ENCODE measurements at places on chromosomes 16 and 17.

GRCh38 chr16:53882310-53882709 is 178.4 kb downstream of the FTO start:
- DNase-seq = no peak

- DNase-seq = no peak
Measured at GRCh38 chr17:61750656-61751055, 112.7 kb downstream of the BRIP1 start.

- DNase-seq = no peak
Measured at GRCh38 chr17:78719630-78720298, 62.3 kb downstream of the CYTH1 start.

- DNase-seq = no peak
Measured at GRCh38 chr16:76428858-76429257, 151.7 kb downstream of the CNTNAP4 start.

- no peak for DNase-seq
Measured at GRCh38 chr17:14792746-14793145, 472.4 kb downstream of the PMP22 start.

DNA sequence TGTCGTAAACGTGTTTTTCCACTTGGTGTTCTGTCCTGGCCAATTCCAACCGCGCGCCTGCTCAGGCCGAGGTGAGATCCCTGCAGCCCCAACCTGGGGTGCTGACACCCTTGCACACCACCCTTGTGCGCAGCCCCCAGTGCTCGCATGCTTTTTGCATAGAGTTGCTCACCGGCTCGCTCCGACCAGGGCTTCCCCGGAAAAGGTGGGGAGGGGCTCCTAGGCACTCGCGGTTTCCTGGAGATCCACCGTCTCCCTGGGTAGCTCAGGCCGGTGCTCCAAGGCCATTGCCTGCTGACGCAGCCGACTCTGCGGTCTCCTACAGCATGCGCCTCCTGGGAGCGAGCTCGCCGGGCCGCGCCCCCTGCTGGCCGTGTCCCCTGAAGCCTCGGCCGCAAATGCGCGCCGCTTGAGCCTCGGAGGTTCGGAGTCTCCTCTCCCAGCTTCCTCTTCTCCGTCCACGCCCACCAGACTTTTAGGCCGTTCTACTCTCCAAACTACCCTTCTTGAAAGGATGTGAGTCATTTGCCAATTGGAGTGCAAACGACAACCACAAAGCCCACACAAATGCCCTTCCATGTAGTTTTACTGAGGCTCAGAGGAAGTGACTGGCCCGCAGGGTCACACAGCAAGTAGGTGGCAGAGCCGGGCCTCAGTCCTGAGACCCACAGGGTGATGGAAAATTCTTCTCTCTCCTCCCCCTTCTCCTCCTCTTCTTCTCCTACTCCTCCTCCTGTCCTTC is 7.2 kb upstream of the PDP2 start:
- DNase-seq = peak; percentile 92

DNA sequence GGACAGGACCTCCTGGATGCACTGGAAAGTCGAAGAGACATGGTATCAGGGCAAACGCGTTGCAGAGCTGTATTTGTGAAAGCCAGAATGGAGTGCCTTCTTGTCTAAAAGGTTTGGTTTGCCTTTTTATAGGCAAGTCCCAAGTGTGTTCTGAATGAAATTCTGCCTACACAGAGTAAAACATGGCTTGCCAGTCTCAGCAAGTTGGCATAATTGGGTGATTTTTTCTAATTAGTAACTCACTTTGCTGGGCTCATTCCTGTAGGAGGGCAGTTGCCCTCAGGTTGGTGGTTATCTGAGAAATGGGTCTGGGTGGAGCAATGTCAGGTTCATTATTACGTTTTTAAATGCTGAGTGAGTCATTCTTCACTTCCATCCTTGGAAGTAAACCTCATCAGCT is at the start of gene KRT25:
Gene KRT25, minus strand, starts transcription at position 101 of the 400 bp plus-strand sequence. Its CDS starts 60 bp downstream, at position 41.
- DNase-seq = no peak

- no peak for DNase-seq
Measured at GRCh38 chr16:48101069-48101674, 54.6 kb downstream of the ABCC12 start.

GRCh38 chr17:48927978-48928745 is 16.5 kb downstream of the SNF8 start:
- DNase-seq = no peak

GRCh38 chr17:8345951-8346665 is 6.5 kb downstream of the ODF4 start:
- no peak for DNase-seq

DNA sequence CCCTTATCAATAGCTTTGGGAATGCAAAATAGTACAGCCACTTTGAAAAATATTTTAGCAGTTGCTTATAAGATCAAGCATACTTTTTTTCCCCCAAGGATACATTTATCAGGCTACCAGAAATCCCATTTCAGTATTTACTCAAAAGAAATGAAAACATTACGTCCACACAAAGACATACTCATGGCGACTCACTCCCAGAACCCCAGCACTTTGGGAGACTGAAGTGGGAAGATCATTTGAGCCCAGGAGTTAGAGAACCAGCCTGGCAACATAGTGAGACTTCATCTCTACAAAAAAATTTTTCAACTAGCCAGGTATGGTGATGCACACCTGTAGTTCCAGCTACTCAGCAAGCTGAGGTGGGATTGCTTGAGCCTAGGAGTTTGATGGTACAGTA is 5.9 kb downstream of the SKA2 start:
- DNase-seq = no peak

DNA sequence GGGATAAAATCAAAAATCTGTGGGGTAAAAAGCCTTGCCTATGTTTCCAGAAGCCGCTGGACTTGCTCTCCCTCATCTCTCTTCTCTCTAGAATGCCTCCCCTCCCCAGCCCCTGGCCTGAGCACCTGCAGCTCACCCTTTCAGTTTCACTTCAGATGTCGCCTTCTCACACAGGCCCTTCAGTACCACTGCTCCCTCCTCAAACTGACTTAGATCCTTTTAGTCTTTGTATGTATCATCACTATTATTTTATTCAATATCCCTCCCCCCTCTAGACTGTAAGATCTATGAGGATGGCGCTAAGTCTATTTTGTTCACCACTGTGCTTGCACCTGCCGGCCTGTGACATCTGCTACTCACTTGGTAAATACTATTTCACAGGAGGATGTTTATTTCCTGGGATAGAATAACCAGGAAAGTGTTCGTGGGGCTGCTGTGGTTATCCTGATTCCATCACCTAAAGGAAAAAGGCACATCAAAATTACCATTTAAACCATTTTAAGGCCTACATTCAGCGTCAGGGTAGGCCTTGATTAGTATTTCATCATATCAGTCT is 122.3 kb downstream of the MRTFB start:
- peak; percentile 61 for DNase-seq

- no peak for DNase-seq
Measured at GRCh38 chr16:86862595-86863280, 284.4 kb downstream of the FOXL1 start.

DNA sequence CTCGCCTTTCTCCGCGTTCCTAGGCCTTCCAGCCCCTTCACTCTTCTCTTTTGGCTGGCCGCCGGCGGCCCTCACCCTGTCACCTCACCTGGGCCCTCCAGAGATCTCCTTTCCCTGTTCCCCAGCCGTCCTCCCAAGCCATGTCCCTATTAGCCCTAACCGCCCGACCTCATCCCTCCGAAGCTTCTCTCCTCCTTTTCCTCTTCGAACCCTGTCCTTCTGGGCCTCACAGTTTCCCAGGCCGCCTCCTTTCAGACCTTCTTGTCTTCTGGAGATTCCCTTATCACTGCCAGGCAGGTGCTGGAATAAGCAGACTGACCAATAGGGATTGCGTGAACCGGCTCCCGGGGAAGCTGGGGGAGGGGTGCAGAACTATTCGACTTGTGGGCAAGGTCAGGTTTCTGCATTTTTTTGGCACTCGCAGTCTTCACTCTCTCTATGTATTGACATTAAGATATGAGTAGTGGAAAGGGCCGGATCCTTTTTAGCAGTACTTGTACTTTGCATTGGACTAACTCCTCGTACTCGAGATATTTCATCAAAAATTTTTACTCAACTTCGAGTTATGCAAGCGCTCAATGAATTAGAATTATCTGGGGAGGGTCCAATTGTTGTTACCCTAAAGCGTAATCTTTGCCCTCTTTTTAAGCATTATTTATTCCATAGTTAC is 690 bp downstream of the RHOT1 start:
- DNase-seq = peak; percentile 47

GRCh38 chr17:47276868-47277267 is 23.2 kb downstream of the ITGB3 start:
- DNase-seq = no peak

DNA sequence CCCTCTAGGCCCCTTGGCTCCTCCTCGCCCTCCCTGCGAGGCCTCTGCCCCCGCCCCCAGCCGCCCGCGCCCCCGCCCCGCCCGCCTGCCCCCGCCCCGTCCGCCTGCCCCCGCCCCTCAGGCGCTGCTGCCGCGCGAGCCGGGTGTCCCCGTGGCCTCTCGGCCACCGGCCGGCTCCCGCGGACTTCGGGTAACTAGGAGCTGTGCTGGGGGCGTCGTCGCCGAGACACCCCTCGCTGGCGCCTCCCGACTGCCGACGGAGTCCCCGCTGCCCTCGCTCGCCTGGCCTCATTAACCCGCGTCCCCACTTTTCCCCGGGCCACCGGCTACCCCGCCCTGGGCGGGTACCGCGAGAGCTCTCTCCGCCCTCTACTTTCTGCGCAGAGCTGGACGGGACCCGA is at the start of gene TLCD1:
Gene TLCD1, minus strand, starts transcription at position 8 of the 401 bp plus-strand sequence. CDS start 136 bp downstream, outside the sequence.
- peak; percentile 87 for DNase-seq

- DNase-seq = no peak
Measured at GRCh38 chr16:3256146-3256865, at the start of gene MEFV. MEFV (minus strand) TSS chr16:3256633; CDS start chr16:3256587, 46 bp downstream.

DNA sequence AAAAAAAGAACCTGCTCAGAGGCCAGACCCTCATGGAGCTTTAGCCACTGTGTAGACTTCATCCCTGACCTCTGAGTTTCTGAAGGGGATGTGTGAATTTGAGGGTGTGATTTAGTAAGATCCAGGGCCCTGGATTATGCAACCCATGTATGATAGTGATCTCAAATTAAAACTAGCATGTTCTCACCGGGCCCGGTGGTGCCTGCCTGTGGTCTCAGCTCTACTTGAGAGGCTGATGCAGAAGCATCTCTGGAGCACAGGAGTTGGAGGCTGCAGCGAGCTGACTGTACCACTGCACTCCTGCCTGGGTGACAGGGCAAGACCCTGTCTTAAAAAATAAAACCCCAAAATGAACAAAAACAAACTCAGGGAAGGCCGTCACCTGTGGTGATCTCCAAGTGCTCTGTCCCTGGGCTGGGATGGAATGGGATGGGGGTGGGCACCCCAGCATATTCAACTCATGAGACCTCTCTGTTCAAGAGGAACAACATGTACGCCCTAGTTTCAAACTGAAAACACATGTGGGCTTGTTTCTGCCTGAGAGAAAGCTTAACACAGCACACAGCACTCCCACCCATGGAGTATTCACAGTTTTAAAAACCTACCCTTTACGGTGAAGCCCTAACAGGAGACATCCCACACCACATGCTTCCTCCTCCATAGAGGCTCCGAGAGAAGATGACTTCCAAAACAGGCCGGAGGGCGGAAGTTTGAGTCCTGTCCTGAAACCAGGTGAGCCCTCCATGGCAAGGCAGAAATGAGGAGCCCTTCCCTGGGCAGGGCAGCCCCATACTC is 30.1 kb downstream of the GNPTG start:
- DNase-seq = no peak

GRCh38 chr17:79126139-79126538 is 51.5 kb downstream of the ENGASE start:
- no peak for DNase-seq

DNA sequence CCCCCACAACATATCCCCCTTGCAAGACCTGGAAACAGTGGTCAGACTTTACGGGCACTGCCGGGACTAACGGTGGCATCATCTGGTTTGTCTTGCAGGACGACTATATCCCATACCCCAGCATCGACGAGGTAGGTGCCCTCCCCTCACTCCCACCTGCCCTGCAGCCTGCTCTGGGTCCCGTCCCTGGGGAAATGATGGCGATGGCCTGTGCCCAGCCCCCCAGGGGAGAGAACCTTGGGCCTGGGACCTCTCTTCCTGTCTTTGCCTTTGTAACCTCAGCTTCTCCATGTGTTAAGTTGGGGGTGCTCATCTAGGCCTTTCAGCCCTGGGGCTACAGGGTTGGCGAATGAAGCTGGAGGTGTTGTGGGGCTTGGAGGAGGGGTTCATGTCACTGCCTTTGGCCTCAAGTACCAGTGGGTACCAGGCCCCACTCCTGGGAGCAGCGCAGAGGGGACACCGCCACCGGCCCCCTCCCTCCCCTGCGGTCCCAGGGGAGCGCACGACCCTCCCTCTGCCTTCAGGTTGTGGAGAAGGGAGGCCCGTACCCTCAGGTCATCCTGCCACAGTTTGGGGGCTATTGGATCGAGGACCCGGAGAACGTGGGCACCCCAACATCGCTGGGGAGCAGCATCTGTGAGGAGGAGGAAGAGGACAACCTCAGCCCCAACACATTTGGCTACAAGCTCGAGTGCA is 99.9 kb downstream of the OR1D5 start:
- no peak for DNase-seq

DNA sequence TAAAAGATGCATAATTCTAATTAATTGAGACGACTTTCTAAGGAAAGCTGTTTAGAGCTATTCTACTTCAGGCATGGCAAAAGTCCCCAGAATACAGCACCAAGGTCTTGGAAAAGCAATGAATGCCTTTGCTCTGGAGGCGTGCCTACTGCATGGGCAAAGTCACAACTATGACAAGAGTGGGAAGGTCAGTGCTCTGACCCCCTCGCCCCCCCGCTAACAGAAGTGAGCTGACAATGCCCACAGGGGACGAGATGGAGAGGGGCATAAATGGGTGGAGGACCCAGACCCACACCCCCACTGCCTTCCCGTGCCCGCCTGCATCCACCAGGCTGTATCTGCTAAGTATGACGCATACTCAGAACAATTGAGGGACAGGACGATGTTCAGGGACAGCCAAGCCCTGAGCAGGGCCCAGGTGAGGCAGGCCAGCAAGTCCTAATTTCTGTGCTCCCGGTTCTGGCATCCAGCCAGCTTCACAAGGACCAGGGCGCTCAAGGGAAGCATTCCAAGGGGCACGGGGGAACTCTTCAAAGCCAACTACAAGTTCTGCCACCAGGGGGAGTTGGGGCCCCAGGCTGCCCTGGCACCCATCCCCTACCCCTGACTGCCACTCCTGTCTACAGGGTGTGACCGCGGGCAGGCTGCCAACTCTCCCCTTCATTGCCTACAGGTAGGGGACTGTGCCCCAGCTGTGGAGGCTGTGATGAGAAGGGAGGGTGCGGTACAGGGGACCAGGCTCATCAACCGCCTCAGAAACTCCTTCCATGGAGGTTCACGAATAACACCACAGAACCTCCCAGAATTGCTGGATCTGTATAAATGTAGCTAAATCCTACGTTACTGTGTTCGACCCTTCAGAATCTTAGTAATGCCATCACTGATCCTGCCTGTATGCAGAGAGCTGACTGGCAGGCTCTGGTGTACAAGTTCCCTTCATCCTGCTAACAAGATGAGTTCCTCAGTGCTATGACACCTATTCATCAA is 20.8 kb downstream of the NPRL3 start:
- peak; percentile 76 for DNase-seq

Measured in NAMALWA (cell line).